Activated naive CD8-positive, alpha-beta T cell treated with anti-CD3 and anti-CD28 coated beads for 36 hours (primary cell): ENCODE measurements at places on chromosomes 5 and 9. TPM values are rescaled to one million over a fixed set of nuclear protein-coding genes. Genes with fewer than 3 reads are reported as not detected.

Gene CANX
- 571 TPM for total RNA-seq

Gene GKAP1
- total RNA-seq = 3.1 TPM

Gene SAXO1
- total RNA-seq = not detected

Gene CAMK4
- total RNA-seq = 68.0 TPM

Gene NRG2
- total RNA-seq = 0.14 TPM

Gene LMX1B
- not detected for total RNA-seq

Gene PCDHGA12
- total RNA-seq = not detected

Gene TMC1
- not detected for total RNA-seq

Gene CRHBP
- total RNA-seq = not detected

Gene APBA1
- total RNA-seq = 0.23 TPM

Gene PIP5K1B
- total RNA-seq = 1.9 TPM

Gene PKD2L2
- not detected for total RNA-seq

Gene NUTM2F
- not detected for total RNA-seq

Gene BHMT
- not detected for total RNA-seq

Gene PCDHB8
- total RNA-seq = not detected

Gene MYMK
- not detected for total RNA-seq

Gene DDX4
- total RNA-seq = not detected

Gene GIN1
- total RNA-seq = 8.5 TPM

Gene SYK
- 0.37 TPM for total RNA-seq

Gene UQCRQ
- total RNA-seq = 652 TPM

Gene PCDHGA11
- 0.06 TPM for total RNA-seq

Gene FAM78A
- total RNA-seq = 36.1 TPM

Gene NPR3
- total RNA-seq = not detected

Gene PLAC8L1
- not detected for total RNA-seq

Gene ZDHHC11
- total RNA-seq = 4.5 TPM

Gene SLC2A6
- 8.9 TPM for total RNA-seq

Gene YIPF5
- total RNA-seq = 39.1 TPM

Gene FAM169A
- 12.2 TPM for total RNA-seq

Gene ENHO
- total RNA-seq = 0.27 TPM

Gene MCC
- total RNA-seq = 2.9 TPM

Gene AMBP
- total RNA-seq = not detected

Gene MACIR
- 8.0 TPM for total RNA-seq

Gene SHC3
- total RNA-seq = not detected

Gene GABRP
- not detected for total RNA-seq

Gene PTGER4
- 64.5 TPM for total RNA-seq
